ENCODE measurements at places on chromosomes 6 and 20.

- no peak for DNase-seq
Observed at GRCh38 chr6:45651301-45651700, 273.6 kb upstream of the SUPT3H start.

- DNase-seq, result no peak
Observed at GRCh38 chr6:73870907-73871306, 174.9 kb downstream of the CD109 start.

- no peak for DNase-seq
Observed at GRCh38 chr6:23180504-23181293, 611.3 kb downstream of the HDGFL1 start.

DNA sequence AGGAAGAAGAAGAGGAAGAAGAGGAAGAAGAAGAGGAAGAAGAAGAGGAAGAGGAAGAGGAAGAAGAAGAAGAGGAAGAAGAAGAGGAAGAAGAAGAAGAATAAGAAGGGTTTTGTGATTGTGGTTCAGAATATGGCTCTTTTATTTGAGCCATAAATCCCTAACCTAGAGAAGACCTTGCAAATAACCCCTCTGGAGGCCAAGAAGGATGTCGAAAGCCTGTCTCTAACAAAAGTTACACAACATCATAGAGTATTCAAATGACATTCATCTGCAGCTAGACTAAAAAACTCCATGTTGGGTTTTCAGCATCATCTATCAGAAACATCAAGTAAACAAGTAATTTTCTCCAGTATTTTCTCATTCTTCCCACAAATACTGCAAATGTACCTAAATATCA lies 100.9 kb downstream of the RNASET2 start:
- no peak for DNase-seq

All from esophagus squamous epithelium (tissue), 5 donors.